ENCODE measurements at places on chromosomes 5 and 9.

GRCh38 chr9:125906144-125906543 lies 159.0 kb downstream of the PBX3 start:
- H3K4me1 ChIP-seq = no peaks in the 10 kb centered on the region
- H3K27ac ChIP-seq = no peak overlapping the region
- H3K4me3 ChIP-seq = no peak overlapping the region
- no peak for DNase-seq
- no peaks in the 10 kb centered on the region for H3K36me3 ChIP-seq

DNA sequence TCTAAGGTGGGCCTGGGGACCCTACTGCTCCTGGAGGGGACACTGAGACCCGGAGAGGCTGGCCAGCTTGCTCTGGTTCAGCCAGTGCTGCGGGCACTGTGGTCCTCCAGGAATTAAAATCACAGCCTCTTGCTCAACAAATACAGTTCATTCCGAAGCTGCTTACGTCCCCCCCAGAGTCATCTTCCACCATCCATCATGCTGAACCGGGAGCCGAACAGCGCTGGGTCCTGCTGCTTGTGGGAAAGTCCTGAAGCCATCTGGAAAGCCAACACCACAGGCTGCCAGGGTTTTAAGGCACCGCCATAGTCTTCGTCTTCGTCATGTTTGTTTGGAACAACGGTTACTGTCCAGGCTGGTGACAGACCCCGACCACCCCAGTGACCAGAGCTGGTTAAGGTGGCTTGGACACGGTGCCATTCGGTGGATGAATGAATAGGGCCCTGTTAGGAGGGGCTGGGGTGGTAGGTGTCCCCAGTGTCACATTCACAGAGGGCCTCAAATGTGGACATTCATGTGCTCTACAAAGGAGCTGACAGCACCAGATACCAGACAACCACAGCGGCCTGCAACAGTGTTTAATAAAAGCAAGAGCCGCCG lies 81.6 kb upstream of the PHYKPL start:
- no peak overlapping the region for H3K4me3 ChIP-seq
- H3K36me3 ChIP-seq = no peaks in the 10 kb centered on the region
- H3K27me3 ChIP-seq = no peaks in the 10 kb centered on the region
- H3K4me1 ChIP-seq = no peaks in the 10 kb centered on the region
- DNase-seq = no peak
- H3K27ac ChIP-seq = no peak overlapping the region

GRCh38 chr5:124050120-124050770 lies 538.3 kb downstream of the CSNK1G3 start:
- H3K27ac ChIP-seq = no peak overlapping the region
- H3K4me1 ChIP-seq = no peaks in the 10 kb centered on the region
- no peak for DNase-seq
- H3K36me3 ChIP-seq = no peaks in the 10 kb centered on the region
- no peak overlapping the region for H3K4me3 ChIP-seq

DNA sequence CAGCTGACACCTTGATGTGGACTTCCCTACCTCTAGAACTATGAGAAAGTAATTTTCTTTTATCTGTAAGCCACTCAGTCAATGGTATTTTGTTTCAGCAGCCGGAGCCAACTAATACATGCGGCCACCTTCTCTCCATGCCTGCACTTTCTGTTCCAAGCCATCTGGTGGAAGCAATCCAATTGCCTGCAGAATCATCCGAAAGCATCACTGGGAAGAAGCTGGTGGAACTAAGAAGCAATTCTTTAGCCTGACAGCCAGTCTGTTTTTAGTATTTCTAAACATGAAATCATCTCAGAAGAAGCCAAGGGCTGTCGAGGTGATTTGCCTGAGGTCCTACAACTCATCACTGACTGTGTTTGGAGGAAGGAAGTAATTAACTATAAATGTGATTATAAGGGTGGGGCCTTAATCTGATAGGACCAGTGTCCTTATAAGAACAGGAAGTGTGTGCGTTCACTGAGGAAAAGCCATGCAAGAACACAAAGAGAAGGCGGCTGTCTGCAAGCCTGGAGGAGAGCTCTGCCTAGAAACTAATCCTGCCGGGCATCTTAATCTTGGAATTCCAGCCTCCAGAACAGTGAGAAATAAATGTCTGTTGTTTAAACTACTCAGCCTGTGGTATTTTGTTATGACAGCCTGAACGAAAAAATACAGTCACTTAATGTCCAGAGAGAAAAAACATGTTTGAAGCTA lies 49.1 kb downstream of the NXNL2 start:
- no peak overlapping the region for H3K27ac ChIP-seq
- DNase-seq = no peak
- H3K36me3 ChIP-seq = no peaks in the 10 kb centered on the region
- no peaks in the 10 kb centered on the region for H3K27me3 ChIP-seq
- no peak overlapping the region for H3K4me3 ChIP-seq

DNA sequence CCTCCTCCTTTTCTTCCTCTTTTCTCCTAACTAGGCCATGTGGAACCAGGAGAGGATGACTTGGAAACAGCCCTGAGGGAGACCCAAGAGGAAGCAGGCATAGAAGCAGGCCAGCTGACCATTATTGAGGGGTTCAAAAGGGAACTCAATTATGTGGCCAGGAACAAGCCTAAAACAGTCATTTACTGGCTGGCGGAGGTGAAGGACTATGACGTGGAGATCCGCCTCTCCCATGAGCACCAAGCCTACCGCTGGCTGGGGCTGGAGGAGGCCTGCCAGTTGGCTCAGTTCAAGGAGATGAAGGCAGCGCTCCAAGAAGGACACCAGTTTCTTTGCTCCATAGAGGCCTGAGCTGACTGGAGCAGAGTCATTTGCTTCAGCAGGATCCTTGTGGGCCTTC lies 13.7 kb downstream of the NUDT2 start:
- DNase-seq = no peak
- H3K4me3 ChIP-seq = no peak overlapping the region
- no peak overlapping the region for H3K27ac ChIP-seq
- no peaks in the 10 kb centered on the region for H3K4me1 ChIP-seq

GRCh38 chr5:147658293-147658932 lies 124.1 kb downstream of the JAKMIP2 start:
- H3K27me3 ChIP-seq = no peaks in the 10 kb centered on the region
- H3K27ac ChIP-seq = no peak overlapping the region
- no peak overlapping the region for H3K4me3 ChIP-seq
- H3K4me1 ChIP-seq = no peaks in the 10 kb centered on the region
- DNase-seq = no peak

DNA sequence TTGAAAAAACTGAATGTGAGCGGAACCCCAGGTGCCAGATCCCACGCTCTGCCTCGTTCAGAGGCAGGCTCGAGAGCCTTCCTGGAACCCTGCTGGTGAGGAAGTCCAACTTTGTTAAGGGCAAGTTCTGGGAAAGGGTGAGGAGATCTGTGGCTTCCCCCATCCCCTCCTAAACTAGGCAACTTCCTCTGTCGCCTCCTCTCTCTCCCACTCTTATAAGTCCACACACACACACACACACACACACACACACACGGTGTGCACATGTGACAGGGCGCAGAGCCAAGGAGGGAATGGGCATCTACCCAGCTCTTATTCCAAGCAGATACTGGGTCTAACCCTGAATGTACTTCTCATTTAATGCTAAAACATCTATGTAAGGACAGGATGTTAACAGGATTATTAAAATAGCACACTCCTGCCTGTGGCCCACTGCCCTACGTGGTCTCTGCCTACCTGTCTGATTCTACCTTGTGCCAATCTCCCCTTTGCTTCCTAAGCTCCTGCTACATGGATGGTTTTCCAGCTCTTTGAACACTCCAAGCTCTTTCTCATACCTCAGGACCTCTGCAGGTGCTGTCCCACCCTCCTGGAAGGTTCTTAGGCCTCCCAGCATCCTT lies 72.4 kb upstream of the FBXW11 start:
- peaks cover 17% of the 10 kb centered on the region for H3K4me1 ChIP-seq
